ENCODE measurements at places on chromosomes 13 and 19.

DNA sequence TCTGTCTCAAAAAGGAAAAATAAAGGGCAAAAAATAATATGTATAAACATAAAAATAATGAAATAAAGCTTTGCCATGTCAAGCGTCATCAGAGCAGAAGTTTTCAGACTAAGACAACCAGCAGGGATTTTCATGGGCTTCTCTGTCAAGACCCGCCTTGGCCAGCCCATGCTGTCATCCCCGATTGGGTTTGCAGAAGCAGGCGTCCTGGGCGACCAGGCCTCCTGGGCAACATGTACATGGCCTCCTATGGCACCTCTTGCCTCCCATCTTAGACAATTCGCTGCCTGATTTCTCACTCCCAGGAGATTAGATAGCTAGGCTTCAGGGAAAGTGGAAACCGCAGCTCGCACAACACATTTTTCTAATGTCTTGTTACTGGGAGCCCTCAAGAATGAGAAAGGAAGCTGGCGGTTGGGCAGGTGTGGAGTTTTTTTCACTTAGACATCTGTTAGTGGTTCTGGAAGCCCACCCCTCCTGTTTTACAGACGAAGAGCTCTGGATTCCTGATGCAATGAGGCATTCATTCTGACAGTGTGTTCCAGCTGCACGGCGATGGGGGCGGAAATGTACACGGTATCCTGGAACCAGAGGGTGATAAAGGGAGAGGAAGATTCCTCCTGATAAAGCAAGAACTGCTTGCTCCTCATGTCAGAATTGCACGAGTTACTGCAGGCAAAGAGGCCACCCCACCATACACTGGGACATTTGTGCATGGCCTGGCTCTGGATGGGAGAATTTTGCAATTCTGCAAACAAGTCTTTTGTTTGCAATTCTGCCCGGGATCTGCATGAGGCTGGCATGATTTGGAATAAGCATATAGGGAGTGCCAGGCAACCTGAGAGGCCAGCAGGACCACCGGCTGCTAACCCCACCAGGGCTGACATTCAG lies 47.4 kb upstream of the KATNAL1 start:
- DNase-seq: no peak

DNA sequence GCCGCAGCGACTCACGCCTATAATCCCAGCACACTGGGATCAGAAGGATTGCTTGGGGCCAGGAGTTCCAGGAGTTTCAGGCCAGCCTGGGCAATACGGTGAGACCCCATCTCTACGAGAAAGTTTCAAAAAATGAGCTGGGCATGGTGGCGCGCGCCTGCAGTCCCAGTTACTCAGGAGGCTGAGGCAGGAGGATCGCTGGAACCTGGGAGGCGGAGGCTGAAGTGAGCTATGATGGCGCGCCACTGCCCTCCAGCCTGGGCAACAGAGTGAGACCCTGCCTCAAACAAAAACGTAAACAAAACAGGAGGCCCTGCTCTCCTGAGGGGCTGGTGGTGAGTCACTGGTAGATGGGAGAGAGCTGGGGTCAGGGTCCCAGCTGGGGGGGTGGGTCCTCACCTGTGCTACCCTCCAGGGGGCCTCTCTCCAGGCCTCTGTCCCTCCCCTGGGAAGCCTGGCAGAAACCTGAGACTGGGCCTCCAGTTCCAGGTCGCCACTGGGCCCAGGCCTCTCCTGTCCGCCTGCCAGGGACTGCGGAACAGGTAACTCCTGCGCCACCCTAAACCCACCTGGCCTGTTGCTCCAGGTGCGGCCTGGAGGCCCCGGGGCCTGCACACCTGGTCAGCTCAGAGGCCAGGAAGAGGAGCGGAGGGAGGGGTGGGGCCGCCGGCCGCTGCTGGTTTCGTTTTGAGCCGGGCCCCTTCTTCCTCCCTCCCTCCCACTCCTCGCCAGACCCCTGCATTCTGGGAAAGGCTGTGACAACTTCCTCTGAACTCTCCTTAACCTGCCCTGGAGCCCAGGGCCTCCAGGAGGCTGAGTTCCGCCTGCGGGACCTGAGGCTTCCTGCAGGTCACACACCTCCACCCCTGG lies 17.2 kb upstream of the ZBTB7A start:
- peak; percentile 46 for DNase-seq

- DNase-seq: no peak
Measured at GRCh38 chr19:14699641-14700040, 9.8 kb downstream of the ZNF333 start.

DNA sequence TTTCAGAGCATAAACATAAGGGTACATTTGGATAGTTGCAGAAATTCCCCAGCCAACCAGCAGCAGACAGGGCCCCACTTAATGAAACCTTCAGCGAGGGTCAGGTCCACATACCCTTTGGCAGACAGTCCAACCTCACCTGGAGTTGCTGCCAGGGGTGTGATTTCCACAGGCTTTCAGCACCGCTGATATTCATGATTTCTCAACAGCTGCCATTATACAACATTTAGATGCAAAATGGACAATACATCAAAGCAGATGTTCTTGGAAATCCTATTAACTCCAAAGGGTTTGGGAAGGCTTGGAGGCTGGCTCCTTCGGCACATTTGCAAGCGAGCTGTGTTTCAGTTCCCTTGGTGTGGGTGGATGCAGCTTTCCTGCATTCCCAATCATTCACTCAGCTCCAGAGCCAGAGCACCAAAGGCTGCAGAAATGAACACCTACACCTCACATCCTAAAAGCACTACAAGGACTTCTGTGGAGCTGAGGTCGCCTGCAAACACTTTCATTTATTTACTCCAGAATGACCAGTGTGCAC lies 147.2 kb upstream of the VSTM2B start:
- no peak for DNase-seq

DNA sequence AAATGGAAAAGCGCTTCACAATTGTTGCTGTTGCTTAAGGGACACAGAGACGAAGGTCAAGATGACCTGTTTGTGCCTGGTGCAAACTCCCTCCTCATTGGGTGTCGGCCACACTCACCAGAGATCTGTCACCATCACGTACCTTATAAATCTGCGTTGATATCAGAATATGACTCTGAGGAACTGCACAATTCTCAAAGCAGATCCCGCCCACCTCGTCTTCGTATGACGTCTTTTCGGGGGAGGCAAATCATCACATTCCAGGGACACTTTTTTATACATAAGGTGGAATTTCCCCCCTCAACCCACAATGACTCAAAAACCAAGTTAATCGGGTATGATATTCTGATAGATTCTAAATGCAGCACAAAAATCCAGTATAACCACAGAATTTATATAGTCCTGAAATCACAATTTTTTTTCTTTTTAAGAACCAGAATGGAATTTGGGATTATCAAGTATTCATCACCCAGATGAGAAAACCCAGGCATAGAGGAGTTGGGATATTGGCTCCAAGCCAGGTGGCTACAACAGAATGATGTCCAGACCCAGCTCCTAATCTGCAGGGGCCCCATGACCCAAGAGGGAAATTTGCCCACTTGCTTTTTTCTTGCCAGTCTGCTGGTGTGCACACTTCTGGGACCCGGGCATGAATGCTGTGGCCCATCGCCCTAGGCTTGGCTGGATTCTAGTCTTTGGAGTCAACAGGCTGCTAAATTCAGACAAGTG lies 50.6 kb upstream of the MTIF3 start:
- no peak for DNase-seq

DNA sequence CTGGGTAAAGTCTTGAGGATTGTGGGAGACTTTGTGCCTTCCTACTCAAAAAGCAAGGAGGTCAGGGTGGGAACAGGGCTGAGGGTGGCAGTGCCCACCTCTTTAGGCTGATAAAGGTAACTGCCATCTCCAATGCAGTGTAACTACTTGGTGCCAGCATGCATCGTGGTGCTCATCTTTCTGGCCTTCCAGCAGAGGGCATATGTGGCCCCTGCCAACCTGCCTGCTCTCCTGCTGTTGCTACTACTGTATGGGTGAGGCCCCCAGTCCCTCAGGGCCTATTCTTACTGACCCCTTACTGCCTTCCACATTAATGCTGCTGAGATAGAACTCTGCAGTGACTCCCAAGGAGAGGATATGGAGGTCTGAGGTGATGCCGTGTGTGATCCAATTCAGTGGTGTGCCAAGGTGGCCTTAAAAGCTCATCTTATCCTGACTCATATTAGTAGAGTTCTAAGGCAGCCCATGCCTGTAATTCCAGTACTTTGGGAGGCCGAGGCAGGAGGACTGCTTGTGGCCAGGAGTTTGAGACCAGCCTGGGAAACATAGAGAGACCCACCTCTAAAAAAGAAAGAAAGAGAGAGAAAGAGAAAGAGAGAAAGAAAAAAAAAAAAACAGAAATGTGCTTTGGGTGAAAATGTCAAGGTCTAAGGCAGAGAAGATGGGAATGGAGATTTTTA lies 9.7 kb upstream of the ARHGAP45 start:
- peak; percentile 56 for DNase-seq

DNA sequence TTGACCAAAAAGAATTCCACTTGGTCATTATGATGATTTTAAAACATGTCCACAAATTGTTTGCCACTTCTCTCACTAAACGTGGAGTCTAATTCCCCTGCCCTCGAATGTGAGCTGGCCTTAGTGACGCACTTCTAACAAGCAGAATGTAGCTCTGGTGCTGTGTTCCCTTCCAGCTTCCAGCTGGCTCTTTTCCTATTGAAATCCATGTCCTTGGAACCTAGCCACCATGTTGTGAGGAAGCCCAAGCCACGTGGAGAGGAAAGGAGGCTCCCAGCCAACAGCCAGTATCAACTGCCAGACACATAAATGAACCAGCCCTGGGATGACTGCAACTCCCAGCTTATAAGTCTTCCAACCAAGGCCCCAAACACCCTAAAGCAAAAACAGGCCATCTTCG lies 23.6 kb upstream of the CEBPA start:
- DNase-seq: no peak

DNA sequence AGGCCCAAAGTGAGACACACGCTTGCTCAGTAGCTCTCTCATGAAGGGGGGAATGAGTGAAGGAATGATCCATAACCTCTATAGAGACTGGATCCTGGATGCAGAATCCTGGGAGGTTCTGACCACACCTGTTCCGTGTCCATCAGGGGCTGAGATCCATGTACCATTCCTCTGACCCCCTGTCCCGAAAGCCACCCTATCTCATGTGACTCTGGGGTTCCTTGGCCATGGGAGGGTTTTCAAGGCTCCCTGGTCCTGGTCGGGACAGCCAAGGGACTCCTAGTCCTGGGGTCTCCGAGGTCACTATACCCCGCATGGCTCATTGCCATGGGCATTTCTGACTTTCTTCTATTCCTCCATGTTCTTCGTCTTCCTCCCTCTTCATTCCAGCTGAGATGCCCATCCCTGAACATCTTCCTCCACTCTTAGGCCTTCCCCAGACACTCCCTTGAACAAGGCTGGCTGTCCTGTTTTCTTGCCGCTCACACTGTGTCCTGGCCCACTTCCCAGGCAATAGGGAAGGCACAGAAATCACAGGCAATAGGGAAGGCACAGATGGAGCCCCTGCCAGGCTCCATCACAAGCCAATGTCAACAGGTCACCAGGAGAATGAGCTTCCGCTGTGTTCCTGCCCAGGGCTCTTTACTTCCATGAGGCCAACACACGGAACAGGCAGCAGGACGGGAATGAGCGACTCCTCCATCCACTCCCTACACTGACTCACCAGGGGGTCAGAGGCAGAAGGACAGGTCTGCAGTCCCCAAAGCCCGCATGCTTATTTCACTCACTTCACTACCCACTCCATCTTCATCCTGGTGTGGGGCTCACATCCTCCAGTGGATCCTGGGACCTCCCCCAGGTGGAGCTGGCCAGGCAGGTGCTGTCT lies 3.2 kb downstream of the CEACAM5 start:
- no peak for DNase-seq
